Hair follicle dermal papilla cell (primary cell): ENCODE measurements at places on chromosomes 5 and 9. TPM values are rescaled to one million over a fixed set of nuclear protein-coding genes. Genes with fewer than 3 reads are reported as not detected.

Gene PELO
- total RNA-seq = 27.4 and 31.6 TPM in 2 replicates

Gene KCNMB1
- under 0.01 and 0.12 TPM in 2 replicates for total RNA-seq

Gene FOXD1
- 24.7 and 26.1 TPM in 2 replicates for total RNA-seq

Gene FGF18
- total RNA-seq = 0.12 and 0.16 TPM in 2 replicates
